ENCODE measurements at places on chromosomes 13 and 19.

- DNase-seq, result no peak
Measured at GRCh38 chr13:98055623-98056022, 87.3 kb upstream of the FARP1 start.

DNA sequence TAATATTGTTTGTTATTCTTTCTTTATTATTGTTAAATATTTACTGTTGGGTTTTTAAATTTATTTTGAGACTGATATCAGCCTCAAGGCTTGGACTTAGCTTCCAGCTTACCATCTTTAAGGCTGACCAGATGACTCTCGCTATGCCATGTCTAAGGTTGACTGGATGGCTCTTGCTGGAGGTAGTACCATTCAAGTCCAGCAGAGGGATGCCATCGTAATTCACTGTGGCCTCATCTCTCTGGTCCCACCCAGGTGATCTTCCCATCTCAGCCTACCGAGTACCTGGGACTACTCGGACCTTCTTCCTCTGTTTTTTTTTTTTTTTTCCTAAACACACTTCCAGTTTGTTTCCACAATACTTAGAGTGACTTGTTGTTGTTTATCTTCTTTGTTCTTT lies 41.7 kb upstream of the ZNF91 start:
- no peak for DNase-seq

GRCh38 chr13:110399801-110400200 lies 92.7 kb downstream of the COL4A2 start:
- no peak for DNase-seq

DNA sequence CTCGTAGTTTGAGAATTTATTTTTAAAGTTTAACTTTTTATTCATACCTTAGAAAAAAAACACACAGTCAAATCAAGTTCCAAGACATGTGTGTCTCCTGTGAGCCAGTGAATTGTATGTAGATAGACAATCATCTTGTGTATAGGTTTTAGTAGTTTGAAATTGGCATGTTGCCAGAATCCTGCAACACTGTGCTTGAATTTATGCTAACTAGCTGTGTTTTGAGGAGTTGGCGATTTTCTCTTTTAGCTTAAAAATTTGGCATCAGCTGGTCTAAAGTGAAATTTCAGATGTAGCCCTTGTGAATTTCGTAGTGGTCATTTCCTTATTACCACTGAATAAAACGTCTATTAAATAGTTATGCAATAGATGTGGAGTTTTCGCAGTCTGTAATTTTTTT lies 213.2 kb downstream of the ATP8A2 start:
- no peak for DNase-seq

DNA sequence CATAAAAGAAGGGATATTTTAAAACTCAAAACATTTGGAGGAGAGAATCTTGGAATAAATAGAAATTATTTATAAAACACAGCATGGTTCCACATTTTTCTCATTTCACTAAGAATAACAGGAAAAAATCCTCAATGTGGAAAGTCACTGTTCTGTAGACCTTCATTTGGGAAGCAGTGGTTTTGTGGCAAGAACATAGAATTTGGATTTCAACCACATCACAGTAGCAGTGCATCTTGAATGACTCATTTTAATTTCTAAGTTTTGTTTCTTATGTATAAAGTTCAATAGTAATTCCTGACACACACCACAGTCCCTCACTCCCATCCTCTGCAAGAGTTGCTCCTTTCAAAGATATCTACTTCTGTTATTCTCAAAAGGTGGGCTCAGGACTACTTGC lies 264.0 kb downstream of the ENOX1 start:
- DNase-seq, result no peak

DNA sequence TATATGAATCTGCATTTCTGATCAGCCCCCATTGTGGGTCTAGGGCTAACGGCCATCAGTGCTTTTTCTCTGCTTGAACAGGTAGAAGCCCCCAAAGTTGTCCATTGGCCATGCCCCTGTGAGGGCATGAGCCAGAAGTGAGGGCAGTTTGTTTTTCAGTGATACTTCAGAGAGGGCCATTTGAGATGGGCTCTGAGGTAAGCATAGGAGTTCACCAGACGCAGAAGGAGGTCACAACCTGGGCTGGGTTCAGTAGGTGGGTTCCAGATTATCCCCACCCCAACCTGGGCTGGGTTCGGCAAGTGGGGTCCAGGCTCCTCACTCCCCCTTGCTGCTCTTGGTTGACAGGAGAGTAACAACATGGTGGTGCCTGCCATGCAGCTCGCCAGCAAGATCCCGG lies 33.4 kb downstream of the MAU2 start:
- DNase-seq, result no peak

All from CMK (cell line).